ENCODE measurements at places on chromosomes 5 and 9. TPM values are rescaled to one million over a fixed set of nuclear protein-coding genes. Genes with fewer than 3 reads are reported as not detected.

The TLE1 gene
- total RNA-seq, result 34.7 TPM

The WDR31 gene
- 1.1 TPM for total RNA-seq

The ARSI gene
- total RNA-seq, result 3.8 TPM

The OR2Y1 gene
- total RNA-seq, result not detected

GRCh38 chr9:27379311-27380251, 82.6 kb upstream of the EQTN start:
- no peak overlapping the region for H3K4me3 ChIP-seq
- H3K4me1 ChIP-seq, result peaks cover 12% of the 10 kb centered on the region

All from spleen (tissue), 13 donors.